ENCODE measurements at places on chromosomes 16 and 17. TPM values are rescaled to one million over a fixed set of nuclear protein-coding genes. Genes with fewer than 3 reads are reported as not detected.

DNA sequence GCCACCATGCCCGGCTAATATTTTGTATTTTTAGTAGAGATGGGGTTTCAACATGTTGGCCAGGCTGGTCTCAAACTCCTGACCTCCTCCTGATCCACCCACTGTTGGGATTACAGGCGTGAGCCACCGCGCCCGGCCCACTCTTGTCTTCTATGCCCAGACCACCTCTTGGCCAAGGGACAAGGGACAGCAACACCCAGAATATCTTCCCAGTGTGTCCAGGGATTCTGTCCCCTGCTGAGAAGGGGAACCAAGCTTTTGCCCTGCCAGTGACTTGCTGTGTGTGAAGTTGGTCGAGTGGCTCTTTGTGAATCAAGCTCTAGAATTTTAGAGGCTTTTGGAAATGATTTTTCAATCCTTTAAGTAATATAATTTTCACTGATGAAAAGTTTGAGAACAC lies 1.7 kb upstream of the MPO start:
- DNase-seq: no peak

GRCh38 chr16:89629827-89630610 lies 16.6 kb downstream of the DPEP1 start:
- no peak for DNase-seq

- DNase-seq: peak; percentile 78
Measured at GRCh38 chr17:76696763-76697701, 13.7 kb downstream of the MXRA7 start.

- DNase-seq: no peak
Measured at GRCh38 chr16:73217654-73218053, 169.7 kb upstream of the ZFHX3 start.

Gene PRR11
- total RNA-seq: 0.20 TPM

DNA sequence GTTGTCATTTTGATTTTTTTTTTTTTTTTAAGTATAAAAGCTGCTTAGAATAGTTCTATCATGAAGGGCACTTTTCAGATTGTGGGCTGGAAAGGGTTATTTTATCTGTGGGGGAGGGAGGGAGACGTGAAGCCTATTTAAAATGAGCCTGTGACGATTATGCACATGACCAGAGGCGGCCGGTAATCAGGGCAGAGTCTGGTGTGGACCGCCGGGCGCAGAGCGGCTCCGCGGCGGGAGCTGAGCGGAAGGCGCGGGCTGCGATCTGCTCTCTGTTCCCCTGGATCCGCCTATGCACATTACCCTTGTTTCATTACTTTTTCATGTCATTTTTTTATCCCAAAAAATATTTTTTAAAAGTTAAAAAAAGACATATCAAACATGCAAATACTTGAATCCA lies 23.5 kb downstream of the TMC6 start:
- DNase-seq: no peak

Gene ATP2A1
- 909 TPM for total RNA-seq

- DNase-seq: no peak
Measured at GRCh38 chr16:49377196-49377755, 3.7 kb downstream of the C16orf78 start.

Gene HBQ1
- not detected for total RNA-seq

DNA sequence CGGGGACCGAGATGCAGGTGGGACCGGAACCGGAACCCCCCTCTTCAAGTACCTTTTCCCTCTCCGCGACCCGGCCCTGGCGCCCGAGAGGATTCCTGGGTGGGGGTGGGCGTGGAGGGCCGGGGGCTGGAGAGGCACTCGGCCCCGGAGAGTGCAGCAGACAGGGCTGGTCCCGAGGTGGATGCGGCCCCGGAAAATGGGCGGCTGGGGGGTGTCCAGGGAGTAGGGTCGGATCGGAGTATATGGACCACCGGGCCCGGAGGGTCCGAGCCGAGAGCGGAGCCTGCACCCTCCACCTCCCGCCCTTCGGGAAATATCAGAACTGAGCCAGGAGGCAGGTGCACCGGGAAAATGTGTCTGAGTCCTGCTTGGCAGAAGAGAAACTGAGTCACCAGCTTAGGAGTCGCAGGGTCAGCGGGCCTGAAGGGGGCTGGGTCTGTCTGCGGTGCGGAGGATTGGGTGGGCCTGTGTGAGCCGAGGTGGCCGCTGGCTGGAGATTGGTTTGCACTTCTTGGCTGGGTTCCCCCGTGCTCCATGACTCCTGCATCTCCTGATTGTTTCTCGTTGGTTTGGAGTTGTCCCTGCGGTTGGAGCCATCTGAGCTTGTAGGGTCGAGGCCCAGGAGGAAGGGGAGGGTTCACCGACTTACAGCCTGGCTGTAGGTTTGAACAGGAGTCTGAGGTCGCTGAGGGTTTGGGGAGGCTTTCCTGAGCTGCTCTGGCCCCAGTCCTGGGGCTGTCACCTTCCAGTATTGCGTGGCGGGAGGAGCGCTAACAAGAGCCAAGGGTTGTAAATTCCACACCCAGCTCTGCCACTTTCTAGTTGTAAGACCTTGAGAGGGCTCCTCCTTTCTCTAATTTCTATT lies 518 bp downstream of the SH2B1 start:
- DNase-seq: peak; percentile 56

DNA sequence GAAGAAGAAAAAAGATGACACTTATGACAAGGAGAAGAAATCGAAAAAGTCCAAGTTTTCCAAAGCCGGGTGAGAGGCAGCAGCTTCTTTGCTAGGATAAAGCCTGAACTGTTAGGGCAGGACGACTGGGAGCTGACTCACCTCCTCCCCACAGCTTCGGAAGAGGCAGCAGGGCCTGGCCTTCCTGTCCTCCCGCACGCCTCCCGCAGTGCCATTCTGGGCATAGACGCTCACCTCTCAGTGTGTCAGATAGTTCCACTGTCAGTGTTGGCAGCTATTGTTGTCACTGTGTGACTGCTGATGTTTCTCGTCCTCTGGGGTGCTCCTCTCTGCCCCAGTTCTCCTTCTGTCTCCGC lies 12.6 kb downstream of the UBN1 start:
- DNase-seq: no peak

DNA sequence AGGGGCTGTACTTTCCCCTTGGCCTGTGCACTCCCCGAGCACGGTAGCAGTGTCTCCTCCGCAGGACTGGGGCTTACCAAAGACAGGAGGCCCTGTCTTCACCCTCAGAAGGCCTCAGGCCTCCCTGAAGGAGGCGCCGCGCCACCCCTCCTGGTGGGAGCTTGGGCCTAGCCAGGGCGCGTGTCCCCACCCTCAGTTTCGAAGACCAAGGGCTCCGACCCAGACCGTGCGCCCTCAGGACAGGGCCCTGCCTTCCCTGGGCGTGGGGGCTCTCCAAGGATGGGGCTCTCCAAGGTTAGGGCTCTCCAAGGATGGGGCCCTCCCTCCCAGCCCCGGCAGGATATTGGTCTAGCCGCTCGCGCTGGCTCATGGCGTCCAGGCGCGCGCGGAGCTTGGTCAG lies 11.8 kb downstream of the PLCD3 start:
- DNase-seq: no peak

GRCh38 chr16:88549671-88550245 lies 20.4 kb upstream of the ZC3H18 start:
- DNase-seq: no peak

DNA sequence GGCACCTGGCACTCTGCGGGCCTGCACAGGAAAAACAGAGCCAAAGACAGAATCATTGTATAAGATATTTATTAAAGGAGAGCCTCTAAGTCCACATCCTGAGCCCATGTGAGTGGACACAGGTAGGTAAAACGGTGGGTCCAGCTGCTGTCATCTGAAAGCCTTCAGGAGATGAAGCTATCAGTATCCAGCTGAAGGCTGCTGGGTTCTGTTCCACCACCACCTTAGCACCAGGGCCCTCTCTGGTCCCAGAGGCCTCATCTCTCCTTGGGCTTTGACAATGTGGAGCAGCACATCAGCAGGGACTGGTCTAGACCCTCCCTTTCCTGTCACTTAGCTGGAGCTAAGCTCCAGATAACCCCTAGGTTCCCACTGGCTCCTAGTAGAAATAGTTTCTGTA lies 7.3 kb downstream of the TMEM106A start:
- DNase-seq: no peak

DNA sequence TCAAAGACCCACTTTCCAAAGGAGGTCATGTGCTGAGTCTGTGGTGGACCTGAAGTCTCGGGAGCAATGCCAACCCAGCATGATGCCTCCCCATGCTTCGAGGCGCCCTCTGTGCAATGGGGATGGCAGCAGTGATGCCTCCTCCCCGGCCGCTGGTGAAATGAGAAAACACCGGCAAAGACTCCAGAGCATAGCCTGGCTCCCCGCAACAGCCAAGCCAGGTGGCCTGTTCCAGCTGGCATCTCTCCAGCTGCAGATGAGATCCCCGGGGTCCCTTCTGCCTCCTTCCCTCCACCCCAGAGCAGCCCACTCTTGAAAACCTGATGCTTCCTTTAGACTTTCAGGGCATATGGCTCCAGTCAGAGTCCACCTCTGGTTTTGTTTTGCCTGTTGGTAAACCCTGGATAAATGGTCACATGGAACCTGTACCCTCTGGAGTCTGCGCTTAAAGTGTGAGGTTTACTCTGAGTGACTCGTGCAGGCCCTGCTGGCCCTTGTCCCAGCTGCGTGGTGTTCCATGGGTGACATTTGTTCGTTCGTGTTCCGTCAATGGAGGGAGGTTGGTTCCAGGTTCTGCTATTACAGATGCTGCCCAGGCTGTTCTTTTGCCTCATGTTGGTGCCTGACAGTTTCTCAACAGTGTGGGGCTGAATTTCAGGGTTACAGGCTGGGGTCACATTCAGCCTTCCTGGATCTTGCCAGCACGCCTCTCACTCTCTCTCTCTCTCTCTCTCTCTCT lies 181.8 kb upstream of the CIBAR2 start:
- DNase-seq: peak; percentile 70

Data from gastrocnemius medialis (tissue), 4 donors.